ENCODE measurements at places on chromosomes 11 and 22.

- no peak for DNase-seq
These were observed 55.1 kb downstream of the RBMXL2 start for GRCh38 chr11:7143908-7144307.

DNA sequence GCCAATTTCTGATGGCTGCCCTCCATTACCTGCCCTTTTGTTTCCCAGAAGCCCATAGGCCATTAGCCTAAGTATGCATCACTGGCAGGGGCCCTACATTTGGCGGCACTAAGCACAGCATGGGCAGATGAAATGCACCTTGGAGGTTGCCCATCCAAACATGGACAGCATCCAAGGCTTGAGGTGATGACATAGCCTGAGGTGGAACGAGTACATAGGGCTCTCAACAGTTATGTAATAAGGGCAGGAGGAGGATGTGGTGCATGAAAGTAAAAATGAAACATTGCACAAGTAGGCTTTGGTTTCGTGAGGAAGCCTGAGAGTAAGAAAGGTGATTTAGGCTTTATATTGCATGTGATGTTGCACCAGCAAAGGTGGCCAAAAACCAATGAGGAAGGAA lies 148.1 kb downstream of the FAM76B start:
- DNase-seq: no peak

GRCh38 chr11:121341609-121342008 lies 49.0 kb downstream of the SC5D start:
- no peak for DNase-seq

DNA sequence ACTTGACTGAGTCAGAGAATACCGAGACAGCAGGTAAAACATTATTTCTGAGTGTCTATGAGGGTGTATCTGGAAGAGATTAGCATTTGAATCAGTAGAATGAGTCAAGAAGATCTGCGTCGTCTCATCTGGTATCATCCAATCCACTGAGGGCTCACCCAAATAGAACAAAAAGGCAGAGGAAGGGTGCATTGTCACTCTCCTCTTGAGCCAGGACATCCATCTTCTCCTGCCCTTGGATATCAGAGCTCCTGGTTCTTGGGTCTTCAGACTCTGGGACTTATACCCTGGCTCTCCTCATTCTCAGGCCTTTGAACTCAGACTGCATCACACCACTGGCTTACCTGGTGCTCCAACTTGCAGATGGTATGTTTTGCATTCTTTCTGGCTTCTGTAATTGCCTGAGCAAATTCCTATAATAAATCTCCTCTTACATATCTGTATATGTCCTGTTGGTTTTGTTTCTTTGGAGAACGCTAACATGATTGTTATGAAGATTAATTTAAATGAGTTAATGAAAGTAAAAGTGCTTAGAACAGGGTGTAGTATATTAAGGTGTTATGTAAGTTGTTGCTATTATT lies 49.3 kb downstream of the ME3 start:
- no peak for DNase-seq

DNA sequence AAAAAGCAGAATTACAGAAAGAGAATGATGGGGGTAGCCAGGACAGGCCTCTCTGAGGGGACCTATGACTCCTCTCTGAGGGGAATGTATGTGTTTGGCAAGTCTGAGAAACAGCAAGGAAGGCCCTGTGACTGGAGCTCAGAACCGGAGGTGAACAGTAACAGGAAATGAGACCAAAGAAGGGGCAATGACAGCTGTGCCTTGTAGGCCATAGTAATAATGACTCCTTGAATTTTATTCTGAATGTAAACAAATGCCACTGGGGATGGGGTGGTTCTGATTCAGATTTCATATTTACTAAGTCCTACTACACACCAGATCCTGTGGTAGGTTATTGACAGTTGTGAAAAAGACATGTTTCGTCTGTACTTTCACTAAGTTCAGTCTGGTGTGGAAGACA lies 52.8 kb upstream of the APOA1 start:
- no peak for DNase-seq

DNA sequence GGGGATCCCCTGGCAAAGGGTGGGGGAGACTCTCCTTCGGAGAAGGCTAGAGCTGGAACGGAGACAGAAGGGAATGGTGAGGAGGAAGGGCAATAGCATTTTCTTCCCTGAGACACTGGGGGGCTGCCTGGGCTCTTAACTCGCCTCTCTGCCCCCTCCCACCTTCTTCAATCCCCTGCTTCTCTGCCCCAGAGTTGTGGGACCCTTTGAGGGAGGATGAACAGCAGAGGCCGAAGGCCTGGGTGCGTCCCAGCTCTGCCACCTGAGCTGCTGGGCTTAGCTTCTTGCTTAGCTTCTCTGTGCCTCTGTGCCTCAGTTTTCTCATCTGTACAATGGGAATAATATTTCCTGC lies 72.4 kb downstream of the RTL6 start:
- no peak for DNase-seq

- no peak for DNase-seq
These were observed 29.4 kb upstream of the NAV2 start for GRCh38 chr11:19683141-19683805.

GRCh38 chr11:3995307-3995706 lies 99.3 kb upstream of the RRM1 start:
- DNase-seq: no peak
